ENCODE measurements at places on chromosomes 13 and 19. TPM values are rescaled to one million over a fixed set of nuclear protein-coding genes. Genes with fewer than 3 reads are reported as not detected.

The TEX26 gene
- not detected for polyA plus RNA-seq

The DLL3 gene
- 1.9 TPM for polyA plus RNA-seq

The ARHGAP45 gene
- polyA plus RNA-seq, result 261 TPM

The ZNF441 gene
- 3.6 TPM for polyA plus RNA-seq

The FBN3 gene
- not detected for polyA plus RNA-seq

The URAD gene
- not detected for polyA plus RNA-seq

The PRR19 gene
- 0.49 TPM for polyA plus RNA-seq

The C19orf47 gene
- 6.8 TPM for polyA plus RNA-seq

The OR4F17 gene
- not detected for polyA plus RNA-seq

The KLF2 gene
- polyA plus RNA-seq, result 166 TPM

The C19orf73 gene
- polyA plus RNA-seq, result 7.0 TPM

The KIR2DL4 gene
- 0.94 TPM for polyA plus RNA-seq

The DNAJB1 gene
- polyA plus RNA-seq, result 348 TPM

DNA sequence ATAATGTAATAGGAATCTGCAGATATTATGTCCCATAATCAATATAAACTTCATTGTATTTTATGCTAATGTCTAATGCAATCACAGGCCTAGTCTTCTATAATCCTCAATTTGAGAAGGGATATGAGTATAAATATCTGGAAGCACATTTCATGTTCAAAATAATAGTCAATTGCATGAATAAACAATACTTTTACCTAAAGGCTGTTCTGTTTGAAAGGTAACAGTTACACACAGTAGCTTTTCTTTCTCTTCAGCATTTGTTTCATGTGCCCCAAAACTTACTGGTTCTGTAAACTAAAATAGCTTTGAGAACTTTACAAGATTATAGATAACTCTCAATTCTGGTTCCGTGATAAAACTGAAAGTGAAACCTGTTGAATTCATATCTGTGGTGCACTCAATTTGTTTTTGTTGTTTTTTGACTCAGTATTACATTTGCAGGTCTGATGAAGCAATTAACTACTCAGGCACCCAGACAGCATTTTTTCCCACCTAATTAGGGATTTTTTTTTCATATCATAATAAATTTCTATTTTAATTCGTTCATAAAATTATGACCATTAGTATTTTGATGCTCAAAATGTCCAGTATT, 1193.8 kb downstream of the SLITRK1 start:
- DNase-seq, result no peak

DNA sequence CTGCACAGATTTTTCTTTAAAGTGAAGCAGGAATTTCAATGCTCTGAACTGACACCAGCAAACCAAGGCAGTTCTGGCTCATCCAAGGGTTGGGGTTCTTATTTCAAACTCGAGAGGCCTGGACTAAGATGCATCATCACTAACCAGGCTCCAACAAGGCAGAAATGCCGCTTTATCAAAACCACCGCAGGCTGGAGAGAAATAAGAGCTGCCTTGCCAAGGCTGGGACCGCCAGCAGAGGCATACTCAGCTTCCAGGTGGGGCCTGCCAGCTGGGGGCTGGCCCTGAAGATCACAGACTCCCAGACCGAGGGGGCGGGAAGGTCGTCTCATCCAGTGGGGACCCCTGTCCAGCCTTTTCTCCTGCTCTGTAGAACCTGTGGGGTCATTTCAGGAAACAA, 37.4 kb upstream of the GAS6 start:
- no peak for DNase-seq

DNA sequence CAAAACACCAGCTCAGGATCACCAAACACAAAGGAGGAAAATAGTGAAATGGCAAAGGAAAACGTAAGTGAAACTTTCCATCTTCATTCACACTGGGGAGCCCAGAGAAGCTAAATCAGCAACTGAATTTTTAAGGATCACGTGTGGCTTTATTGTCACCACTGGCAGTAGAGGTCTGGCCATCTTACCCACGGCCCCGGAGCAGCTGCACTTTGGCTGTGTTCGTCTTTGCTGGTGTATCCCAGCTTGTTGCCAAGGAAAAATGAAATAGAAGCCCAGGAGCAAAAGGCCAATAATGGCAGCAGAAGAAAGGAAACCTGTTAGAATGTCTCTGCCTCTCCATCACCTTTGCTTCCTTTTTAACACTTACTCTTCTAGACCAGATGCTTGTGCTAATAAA, 274.7 kb downstream of the FOXO1 start:
- DNase-seq, result no peak

GRCh38 chr13:114049026-114049425, 75.2 kb upstream of the C13orf46 start:
- DNase-seq, result peak; percentile 53

DNA sequence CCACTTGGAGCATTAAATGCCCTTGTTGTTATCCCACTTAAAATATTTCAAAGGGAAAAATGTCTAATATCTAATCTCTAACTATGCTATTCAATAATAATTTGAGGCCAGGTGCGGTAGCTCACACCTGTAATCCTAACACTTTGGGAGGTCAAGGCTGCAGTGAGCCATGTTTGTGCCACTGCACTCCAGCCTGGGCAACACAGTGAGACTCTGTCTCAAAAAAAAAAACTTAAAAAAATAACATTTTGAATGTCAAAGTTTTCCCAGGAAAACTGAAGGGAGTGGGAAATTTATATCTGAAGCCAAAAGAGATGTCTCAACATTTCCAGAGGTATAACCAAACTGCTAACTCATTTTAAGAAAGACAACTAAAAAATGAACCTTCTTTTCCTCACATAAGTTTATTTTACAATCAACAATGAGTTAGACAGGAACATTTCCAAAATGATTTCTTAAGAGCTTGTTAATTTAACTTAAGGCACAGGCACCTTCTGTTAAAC, 47.9 kb downstream of the CAB39L start:
- DNase-seq, result no peak

- DNase-seq, result peak; percentile 22
These were observed 850 bp downstream of the MTMR6 start for GRCh38 chr13:25286308-25286968.

DNA sequence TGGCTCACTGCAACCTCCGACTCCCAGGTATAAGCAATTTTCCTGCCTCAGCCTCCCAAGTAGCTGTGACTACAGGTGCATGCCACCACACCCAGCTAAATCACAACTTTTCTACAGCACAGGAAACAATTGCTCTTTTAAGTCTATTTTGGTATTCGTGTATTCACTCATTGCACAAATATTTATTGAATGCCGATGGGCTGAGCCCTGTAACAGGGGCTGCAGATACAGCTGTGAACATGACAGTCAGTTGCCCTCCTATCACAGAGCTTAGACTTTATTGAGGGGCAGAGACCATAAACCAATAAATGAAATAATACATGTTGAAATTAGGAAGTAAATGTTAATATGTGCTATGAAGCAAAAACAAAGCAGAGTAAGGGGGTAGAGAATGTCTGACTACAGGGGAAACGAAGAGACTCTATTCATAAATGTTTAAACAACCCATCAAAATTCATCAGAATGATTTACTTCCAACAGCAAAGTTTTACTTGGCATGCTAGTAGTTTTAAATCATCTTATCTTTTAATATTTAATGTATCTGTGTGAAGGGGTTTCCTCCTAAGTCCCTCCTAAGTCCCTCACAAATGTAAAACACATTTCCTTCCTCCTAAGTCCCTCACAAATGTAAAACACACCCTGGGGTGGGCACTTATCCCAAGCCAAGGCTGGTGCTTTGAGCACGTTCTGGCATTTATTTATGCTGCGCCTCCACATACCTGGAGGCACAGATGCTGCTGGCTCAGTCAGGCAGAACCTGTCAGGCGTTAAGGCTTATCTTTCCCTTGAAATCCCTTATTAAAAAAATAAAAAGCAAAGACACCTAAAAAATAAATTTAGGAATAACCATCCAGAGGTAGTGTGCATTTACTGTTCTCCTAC, 140.8 kb downstream of the MIPEP start:
- no peak for DNase-seq

DNA sequence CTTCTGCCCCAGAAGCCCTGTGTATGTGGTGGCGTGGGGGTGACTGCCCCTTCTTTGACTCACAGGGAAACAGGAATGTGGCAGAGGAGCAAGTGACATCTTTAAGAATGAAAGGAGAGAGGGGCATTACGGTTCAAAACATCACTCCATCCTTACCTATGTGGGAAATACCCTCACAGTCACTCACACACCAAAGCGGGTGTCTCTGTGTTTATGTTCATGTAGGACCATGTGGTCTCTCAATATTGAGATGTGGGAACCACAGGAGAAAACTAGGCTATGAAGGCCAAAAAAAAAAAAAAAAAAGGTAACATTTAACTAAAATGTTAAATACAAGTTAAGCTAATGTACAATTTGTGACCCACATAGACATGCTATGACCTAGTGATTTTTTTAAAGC, 153.6 kb upstream of the GPR12 start:
- no peak for DNase-seq

- no peak for DNase-seq
These were observed 1186.1 kb downstream of the SLITRK5 start for GRCh38 chr13:88857256-88857655.

DNA sequence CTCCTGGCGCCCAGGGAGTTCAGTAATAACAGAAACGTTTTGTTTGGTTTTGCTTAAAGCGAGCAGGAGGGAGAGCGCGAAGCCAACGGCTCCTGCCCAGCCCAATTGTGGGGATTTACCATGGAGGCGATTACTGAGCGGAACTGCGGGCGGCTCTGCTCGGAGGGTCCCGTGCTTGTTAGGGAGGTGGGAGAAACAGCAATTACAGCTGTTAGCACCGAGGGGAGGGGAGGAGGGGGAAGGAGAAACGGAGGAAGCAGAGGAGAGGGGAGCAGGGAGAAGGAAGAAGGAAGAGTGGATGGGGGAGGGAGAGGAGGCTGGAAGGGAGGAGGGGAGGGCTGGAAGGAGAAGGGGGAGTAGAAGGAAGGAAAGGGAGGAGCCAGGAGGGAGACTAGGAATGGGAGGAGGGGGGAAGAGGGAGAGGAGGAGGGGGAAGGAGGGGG, 7.7 kb upstream of the ONECUT3 start:
- DNase-seq, result no peak

DNA sequence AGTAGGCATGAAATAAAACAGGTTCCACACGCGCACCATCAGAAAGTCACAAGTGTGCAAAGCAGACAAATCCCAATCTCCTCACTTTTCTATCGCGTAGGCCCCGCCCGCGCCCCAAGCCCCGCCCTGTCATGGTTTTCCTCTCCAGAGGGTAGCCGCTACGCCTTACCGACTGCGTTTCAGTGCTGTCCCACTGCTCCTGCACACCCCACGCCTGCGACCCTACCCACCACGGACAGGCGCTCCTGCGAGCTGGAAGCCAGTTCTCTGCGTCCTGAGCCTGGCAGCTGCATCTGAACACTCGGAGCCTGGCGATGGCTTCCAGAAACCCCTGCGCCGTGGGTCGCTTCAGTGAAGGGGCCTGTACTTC, 379 bp upstream of the ZNF470 start:
- DNase-seq, result no peak

DNA sequence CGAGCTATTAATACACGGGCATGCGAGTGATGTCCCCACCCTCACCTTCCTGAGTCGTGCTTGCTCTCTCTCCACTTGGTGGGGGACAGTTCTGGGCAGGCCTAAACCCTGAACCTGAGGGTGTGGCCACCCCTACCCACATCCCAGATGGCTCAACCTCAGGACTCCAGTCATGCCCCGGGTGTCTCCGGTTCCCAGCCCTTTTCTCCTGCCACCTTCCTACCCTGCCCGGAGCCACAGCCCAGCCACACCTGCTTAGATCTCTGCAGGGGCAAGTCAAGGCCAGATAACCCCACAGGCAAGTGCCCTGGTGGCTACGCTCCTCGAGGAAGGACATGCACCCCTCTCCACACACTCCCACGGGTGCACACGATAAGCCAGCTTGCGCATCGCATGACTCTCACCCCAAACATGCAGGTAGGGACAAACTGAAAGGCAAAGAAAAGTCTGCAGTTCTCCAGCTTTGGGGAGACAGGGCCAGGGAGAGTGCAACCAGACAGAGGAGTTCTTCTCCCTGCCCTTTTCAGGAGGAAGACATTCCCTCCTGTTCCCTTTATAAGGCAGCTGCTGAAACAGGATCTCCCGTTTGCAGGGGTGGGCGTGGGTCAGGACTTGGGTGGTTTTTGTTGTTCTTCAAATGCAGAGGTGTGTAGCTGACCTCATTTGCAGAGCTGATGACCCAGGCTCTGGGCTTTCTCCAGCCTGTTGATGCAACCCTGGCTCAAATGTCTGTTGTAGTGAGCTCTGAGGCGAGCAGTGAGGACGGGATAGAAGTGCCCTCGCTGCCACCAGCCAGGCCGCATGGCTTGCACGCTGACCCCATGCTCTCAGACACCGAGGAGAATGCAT, 88.6 kb downstream of the DPF1 start:
- DNase-seq, result no peak

DNA sequence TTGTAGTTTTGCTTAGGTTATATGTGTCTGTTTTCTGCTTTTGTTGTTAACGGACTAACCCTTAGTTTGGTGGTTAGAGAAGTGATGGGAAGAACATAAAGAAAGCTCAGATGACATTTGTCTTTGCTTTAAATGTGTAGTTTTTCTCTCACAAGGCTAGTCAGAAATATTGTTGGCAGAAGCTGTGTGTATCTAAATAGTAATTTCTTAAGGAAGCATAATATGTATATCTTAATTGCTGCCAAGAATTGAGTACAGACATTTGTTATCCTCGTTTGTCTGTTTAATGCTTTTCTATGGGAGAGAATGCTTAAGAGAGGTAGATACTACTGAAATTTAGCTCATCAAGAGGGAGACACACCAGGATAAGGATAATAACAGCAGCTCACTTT, 2.7 kb downstream of the RGCC start:
- no peak for DNase-seq

DNA sequence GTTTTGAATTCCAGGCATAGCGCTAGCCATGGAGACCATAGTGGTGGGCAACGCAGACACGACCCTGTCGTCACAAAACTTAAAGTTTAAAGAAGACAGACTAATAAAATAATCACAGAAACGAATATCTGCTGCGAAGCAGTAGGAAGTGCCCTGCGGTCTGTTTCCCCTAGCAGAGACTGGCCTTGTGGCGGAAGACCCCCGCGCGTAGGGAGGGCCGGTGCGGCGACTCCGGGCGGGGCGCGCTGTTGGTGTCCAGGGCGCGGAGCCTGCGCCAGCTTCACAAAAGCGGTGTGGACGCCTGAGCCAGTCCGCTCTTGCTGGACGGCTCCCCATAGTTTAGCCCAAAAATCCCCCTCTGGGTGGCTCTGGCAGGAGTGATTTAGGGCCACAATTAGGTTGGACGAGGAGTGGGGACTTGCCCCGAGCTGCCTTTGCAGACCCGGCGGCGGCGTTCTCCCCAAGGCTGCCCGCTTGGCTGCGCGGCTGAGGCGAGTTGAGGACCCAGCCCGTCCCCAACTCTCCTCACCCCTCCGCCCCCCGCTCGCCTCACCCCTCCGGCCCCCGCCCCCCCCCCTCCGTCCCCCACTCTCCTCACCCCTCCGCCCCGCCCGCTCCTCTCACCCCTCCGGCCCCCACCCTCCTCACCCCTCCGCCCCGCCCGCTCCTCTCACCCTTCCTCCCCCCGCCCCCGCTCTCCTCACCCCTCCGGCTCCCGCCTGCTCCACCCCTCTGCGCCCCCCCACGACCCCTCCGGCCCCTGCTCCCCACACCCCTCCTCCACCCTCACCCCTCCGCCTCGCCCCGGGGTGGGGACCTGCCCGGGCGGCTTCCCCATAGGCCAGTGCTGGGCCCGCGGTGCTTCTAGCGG, 14.2 kb upstream of the LATS2 start:
- no peak for DNase-seq

Measured in naive thymus-derived CD8-positive, alpha-beta T cell (primary cell).